ENCODE measurements at places on chromosomes 3 and 15.

- no peak for DNase-seq
- peaks cover 5% of the 10 kb centered on the region for H3K4me1 ChIP-seq
- no peaks in the 10 kb centered on the region for H3K36me3 ChIP-seq
- no peaks in the 10 kb centered on the region for H3K27me3 ChIP-seq
These were observed 110.8 kb downstream of the GREM1 start for GRCh38 chr15:32828507-32829186.

DNA sequence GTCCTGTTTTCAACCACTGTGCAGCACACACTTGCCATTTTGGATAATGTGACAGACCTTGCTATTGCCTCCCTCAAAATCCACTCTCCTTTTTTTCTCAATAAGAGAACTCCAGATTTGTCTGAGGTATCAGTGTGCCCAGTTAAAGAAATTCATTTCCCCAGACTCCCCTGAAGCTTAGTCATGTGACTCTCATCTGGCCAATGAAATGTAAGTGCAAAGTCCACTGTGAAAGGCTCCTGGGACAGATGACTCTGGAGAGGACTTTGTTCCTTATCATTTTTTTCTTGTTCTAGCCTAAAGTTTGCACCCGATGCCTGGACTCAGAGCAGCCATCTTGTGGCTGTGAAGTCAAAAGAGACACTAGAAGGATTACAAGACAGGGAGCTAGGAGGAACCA is 268.6 kb upstream of the LRTM1 start:
- DNase-seq: no peak
- no peak overlapping the region for H3K4me3 ChIP-seq
- H3K36me3 ChIP-seq: no peaks in the 10 kb centered on the region

DNA sequence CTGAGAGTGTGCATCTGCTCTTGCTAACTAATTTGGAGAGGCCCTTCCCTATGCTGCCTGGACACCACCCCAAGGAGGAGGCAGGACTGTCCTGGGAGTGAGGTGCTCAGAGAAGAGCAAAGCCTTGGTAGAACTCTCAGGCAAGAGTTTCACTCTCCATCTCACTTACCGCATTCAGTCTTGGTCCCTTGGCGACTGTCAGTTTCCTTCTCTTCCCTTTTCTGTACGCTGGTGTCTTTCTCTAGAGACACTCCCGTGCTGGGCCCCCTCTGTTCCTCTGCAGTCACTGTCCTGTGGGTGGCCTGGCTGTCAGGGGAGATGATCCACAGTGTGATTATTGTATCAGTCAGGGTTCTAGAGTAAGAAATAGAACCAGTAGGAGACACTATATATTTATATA is 44.0 kb downstream of the IDH2 start:
- H3K27ac ChIP-seq: no peak overlapping the region
- no peak overlapping the region for H3K4me3 ChIP-seq
- H3K27me3 ChIP-seq: peaks cover 7% of the 10 kb centered on the region

- no peak overlapping the region for H3K4me3 ChIP-seq
- no peak overlapping the region for H3K27ac ChIP-seq
- peaks cover 2% of the 10 kb centered on the region for H3K4me1 ChIP-seq
- H3K27me3 ChIP-seq: no peaks in the 10 kb centered on the region
- H3K36me3 ChIP-seq: peaks cover 4% of the 10 kb centered on the region
These were observed 51.0 kb upstream of the USP3 start for GRCh38 chr15:63453186-63453905.

DNA sequence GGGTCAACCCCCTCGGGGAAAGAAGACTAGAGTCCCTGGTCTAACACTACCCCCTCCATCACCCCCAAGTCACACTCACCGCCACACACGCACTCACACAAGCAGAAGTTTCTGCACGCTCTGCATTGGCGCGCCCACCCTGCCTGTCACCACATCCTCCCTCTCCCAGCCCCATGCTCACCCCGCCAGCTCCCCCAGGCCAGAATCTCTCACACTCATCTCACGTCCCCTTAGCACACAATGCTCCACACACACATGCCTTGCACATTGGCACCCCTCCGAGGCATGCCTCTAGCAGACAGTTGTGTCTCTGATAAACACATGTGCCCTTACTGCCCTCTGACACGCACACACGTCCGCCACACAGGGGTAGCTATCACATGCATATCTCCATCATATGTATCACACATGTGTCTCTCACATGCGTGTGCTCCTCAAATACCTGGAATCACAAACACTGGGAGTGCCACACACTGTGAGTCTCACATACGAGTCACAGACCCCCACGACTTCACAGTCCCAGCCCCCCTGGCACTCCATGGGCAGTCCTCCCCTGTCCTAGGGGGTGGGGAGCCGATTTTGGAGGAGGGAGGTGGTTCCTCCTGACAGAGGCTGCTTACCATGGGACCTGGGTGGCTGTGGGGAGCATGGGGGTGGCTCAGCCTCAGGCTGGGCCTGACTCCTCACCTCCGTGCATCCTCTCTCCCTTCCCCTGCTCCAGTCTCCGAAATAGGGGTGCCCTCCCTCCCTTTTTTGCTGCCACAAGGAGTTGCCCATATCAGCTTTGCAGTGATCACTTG is 898 bp downstream of the FBLN2 start:
- no peak overlapping the region for H3K27ac ChIP-seq
- no peak for DNase-seq
- peaks cover 18% of the 10 kb centered on the region for H3K4me1 ChIP-seq

- H3K36me3 ChIP-seq: no peaks in the 10 kb centered on the region
- no peaks in the 10 kb centered on the region for H3K27me3 ChIP-seq
- H3K4me1 ChIP-seq: no peaks in the 10 kb centered on the region
- no peak for DNase-seq
These were observed 549.8 kb upstream of the ROBO2 start for GRCh38 chr3:76490064-76490463.

DNA sequence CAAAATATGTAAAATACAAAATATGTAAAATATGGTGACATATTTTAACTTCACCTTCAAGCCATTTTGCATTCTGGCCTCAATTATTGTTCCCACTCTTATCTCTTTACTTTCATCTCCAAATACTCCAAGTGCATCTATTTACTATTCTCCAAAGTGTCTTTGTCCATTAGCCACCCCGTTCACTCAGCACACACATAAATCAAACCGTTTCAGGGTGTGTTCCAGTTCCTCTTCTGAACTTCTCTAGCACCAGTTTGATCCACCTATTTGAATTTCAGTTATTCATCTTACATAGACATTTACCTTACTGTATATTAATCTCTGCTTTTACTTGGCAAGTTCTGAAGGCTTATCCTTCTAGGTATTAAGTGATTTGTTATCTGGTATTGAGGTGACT is 45.1 kb downstream of the SGO1 start:
- H3K27me3 ChIP-seq: peaks cover 3% of the 10 kb centered on the region
- peaks cover 4% of the 10 kb centered on the region for H3K4me1 ChIP-seq
- DNase-seq: no peak
- no peaks in the 10 kb centered on the region for H3K36me3 ChIP-seq

GRCh38 chr3:188728371-188728896 is 443.3 kb upstream of the TPRG1 start:
- no peaks in the 10 kb centered on the region for H3K36me3 ChIP-seq
- H3K4me3 ChIP-seq: no peak overlapping the region
- no peaks in the 10 kb centered on the region for H3K27me3 ChIP-seq
- DNase-seq: no peak
- H3K27ac ChIP-seq: no peak overlapping the region

DNA sequence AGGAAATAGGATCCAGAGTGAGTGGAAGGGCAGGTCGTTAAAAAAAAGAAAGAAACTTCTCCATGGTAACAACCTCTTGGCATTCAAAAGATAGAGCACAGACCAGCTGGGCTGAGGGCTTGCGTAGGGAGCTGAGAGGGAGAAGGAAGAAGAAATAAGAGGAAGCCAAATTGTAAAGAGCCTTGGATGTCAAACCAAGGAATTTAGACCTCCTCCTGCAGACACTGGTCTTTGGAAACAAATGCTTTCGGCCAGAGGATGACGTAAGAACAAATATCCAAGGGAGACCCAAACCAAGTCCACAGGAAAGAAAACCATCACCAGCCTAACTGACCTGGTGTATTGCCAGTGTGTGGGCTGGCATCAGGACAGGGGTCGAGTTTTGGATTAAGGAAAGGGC is 155.2 kb downstream of the UACA start:
- no peak for DNase-seq
- H3K36me3 ChIP-seq: no peaks in the 10 kb centered on the region
- no peaks in the 10 kb centered on the region for H3K4me1 ChIP-seq
- no peak overlapping the region for H3K4me3 ChIP-seq

DNA sequence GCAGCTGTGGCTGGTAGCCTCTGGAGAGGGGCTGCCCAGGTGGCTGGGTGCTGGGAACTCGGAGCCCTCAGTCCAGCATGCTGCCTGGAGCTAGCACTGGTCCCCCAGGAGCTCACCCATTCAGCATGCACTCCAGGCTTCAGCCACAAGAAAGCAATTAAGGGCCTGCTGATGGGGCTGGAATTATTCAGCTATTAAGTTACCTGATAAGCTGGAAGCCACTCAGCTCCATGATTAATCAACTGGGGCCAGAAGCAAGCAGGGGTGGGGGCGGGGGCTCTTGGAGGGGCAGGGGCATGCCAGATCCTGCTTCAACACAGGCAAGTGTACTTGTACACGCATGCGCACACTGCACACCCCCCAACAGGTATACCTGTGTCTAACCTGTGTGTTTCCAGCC is 22.1 kb upstream of the TMEM115 start:
- H3K27me3 ChIP-seq: peaks cover 7% of the 10 kb centered on the region
- no peak overlapping the region for H3K4me3 ChIP-seq
- no peaks in the 10 kb centered on the region for H3K36me3 ChIP-seq
- no peak for DNase-seq

DNA sequence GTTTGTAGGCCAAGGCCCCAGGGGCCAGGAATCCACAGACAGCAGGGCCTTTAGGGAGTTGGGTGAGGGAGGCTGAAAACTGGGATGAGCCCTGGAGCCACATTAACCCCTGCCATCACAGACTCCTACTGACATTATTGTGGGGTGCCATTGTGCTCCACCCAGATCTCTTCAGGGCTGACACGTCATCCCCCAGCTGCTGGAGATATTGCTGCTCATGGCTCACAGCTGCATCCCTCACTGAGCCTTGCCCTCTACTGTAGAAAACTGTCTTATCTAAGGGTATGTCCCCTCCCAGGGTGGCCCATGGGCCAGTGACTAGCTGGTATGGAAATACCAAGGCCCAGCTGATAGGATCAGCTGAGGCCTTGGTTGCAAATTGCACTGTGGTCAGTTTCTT is 87.3 kb upstream of the PRR23C start:
- no peaks in the 10 kb centered on the region for H3K36me3 ChIP-seq
- H3K4me1 ChIP-seq: no peaks in the 10 kb centered on the region
- no peak for DNase-seq

- H3K4me3 ChIP-seq: no peak overlapping the region
- no peak for DNase-seq
- peaks cover 7% of the 10 kb centered on the region for H3K4me1 ChIP-seq
- peaks cover 3% of the 10 kb centered on the region for H3K27me3 ChIP-seq
- H3K27ac ChIP-seq: no peak overlapping the region
- H3K36me3 ChIP-seq: no peaks in the 10 kb centered on the region
These were observed 3.2 kb downstream of the EIF1B start for GRCh38 chr3:40312661-40313226.

DNA sequence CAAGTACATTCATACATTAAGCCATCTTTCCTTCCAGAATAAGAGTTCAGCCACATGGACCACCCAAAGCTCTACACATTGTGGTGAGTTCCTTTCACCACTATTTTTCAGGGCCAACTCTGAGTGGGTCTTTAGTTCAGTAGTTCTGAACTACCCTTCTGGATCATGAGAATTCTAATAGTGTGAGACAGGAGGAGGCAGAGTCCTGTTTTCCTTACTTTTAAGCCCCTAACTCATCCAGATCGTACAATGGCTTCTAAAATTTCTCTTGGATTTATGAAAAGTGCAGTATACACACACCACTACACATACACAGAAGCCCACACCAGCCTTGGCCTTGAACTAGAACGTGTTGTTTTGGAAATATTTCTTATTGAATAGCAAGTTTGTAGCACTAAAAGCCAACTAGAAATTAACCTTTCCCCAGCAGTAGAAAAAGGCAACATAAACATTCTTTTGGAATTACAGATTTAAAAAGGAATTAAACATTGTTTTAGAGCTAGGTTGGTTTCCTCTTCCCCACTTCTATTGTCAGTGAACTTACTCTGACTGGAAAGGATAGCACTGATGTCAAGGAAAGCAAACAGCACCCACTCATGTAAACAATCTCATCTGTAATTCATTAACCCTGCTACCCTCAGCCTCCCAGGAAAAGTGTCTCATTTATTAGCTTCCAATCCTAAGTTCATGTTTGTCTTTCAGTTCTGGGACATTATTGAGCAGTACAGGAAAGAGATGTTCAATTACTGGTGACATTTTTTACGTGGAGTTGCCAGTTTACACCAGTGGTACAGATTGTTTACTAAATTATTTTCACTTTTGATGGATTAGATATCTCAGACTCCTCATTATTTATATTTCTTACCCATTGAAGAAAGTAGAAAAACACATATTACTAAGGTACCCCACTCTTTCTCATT is 95.7 kb upstream of the AGTR1 start:
- H3K27ac ChIP-seq: no peak overlapping the region
- DNase-seq: no peak
- no peaks in the 10 kb centered on the region for H3K4me1 ChIP-seq
- H3K27me3 ChIP-seq: no peaks in the 10 kb centered on the region
- H3K4me3 ChIP-seq: no peak overlapping the region
- H3K36me3 ChIP-seq: no peaks in the 10 kb centered on the region

Data from glutamatergic neuron (in vitro differentiated cells).